ENCODE measurements at places on chromosomes 6 and 20.

DNA sequence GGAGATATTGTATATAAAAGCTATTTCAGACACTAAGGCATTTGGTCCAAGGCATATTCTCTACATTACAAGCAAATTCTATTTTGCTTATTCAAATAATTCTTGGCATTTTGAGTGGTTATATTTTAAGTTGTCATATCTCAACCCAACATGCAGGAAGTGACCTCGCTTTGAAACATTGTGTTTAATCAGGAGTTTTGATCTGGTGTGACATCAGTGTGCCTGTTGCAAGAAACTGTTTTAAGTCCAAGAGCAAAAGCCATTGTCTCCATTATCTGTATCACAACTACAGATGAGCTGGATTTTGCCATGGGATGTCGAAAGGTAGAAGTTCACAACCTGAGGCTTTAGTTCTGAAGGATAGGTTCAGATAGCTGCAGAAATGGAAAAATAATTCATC, 509.9 kb upstream of the ID4 start:
- DNase-seq = no peak

GRCh38 chr6:164911873-164912580, 397.4 kb downstream of the C6orf118 start:
- DNase-seq = no peak

DNA sequence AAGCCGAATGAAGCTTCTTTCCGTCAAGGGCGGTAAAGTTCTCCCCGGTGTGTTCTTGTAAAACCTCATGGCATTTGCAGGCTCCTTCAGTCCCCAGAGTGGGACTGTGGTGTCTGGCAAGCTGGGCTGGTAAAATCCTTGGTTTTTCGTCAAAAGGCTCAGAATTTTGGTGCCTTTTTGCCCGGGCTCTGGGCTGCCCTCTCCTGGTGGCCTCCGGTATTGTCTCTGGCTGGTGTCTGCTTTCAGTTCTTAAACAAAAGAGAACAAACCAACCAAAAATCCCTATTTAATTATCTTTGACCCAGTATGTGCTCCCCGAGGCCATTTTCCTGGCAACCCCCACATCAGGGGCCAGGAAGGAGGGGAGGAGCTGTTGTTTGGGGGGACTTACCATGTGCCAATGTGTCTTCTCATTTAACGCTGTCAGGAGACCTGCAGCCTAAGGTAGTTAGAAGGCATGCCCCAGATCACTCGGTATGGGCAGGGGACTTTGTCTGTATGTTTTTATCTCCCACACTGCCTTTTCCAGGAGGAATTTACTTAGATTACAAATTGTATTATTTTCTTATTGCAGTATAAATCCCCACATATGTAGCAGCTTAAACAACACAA, 11.1 kb downstream of the CDH4 start:
- no peak for DNase-seq

- DNase-seq = no peak
These were observed 75.1 kb downstream of the ADGRG6 start for GRCh38 chr6:142376800-142377496.

GRCh38 chr20:62711703-62712101, 3.1 kb downstream of the NTSR1 start:
- no peak for DNase-seq

GRCh38 chr6:94196891-94197290, 777.5 kb upstream of the EPHA7 start:
- no peak for DNase-seq

DNA sequence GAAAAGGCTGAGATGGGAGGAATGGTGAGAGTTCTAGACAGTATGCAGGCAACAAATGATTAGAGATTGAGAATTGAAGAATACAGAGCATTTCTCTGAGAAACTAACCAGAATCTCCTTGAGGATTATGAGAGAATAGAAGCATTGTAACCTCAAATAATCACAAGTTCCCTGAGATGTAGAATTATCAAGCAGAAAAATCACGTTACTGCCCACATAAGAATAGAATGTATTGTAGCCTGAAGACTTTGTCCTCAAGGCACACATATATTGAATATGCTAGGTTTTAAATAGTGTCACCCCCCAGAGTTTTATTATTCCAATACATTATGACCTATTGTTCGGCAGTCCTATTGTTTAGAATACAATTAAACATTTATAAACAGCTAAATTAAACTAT, 57.2 kb downstream of the CNKSR3 start:
- DNase-seq = no peak

GRCh38 chr6:137095651-137096238, 51.0 kb upstream of the IL20RA start:
- no peak for DNase-seq

DNA sequence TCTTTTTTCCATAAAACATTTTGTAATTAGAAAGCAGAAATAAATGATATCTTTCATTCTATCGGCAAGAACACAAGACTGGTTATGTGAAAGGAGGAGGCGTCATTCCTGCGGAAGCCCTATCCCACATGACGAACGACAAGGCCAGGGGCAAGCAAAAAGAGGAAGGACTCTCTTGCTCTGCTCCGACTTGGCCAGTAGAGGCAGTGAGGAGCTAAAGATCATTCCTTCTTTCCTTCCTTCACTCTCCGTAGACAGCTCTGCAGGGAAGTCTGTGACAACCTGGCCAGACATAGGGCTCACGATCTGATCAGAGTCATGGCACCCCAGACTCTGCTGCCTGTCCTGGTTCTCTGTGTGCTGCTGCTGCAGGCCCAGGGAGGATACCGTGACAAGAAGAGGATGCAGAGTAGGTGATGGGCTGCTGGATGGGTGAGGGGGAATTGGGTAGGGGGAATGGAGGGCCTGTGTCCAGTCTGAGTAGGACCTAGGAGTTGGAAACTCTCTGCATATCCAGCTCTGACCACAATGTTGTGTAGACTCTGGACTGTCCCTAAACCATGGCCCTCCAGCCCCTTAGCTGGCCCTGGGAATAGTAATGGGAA, at the start of gene WFDC10A:
TSS of gene WFDC10A (plus strand) at position 244 of the 605 bp plus-strand sequence. CDS start at position 319, 75 bp downstream.
- no peak for DNase-seq

GRCh38 chr6:142567461-142567860, 265.7 kb downstream of the ADGRG6 start:
- no peak for DNase-seq

DNA sequence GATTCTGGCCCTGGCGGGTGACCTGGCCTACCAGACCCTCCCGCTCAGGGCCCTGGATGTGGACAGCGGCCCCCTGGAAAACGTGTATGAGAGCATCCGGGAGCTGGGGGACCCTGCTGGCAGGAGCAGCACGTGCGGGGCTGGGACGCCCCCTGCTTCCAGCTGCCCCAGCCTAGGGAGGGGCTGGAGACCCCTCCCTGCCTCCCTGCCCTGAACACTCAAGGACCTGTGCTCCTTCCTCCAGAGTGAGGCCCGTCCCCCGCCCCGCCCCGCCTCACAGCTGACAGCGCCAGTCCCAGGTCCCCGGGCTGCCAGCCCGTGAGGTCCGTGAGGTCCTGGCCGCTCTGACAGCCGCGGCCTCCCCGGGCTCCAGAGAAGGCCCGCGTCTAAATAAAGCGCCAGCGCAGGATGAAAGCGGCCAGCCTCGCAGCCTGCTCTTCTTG, 868 bp upstream of the SLC2A4RG start:
- DNase-seq = no peak

DNA sequence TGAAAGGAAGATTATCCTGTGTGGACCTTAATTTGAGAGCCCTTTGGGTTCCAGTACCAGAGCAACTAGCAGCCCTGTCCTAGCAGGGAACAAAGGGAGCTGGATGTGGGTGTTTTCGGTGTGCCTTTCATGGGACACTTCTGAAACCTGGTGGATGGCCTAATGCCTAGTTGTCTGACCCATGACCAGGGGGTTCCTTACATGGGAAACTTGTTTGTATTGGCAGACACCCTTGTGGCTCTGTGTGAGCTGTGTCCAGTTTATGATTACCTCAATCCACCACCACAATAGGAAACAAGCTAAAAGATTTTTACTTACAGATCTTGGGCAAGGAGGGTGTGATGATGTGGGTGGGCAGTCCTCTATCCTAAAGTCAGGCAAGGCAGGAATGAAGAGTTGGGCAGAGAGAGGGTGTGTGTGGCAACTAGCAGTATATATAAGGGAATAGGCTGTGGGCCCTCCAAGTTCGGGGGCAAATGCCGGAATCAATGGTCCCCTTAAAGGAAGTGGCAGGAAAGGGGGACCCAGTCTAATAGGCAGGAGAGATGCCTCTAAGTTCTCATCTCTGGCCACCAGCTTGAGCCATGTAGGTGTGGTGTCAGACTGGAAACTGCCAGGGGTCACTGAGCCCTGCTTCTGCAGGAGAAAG, 264.6 kb downstream of the QKI start:
- no peak for DNase-seq

DNA sequence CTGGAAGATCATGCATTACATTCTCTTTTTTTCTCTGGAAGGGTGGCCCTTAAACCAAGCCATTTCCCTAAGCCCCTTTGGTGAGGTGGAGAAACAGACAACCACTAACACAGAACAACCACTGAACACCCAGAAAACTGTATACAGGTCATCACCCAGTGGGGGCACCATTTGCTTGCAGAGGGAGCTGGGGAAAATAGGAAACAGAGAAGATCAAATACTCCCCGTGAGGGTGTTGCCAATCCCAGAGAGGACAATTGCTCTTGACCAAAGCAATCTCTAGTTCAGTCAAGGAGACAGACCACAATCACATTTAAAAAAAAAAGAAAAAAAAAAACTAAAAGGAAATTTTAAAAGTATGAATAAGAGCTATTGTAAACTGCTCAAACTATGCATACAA, 865 bp upstream of the DAAM2 start:
- no peak for DNase-seq

DNA sequence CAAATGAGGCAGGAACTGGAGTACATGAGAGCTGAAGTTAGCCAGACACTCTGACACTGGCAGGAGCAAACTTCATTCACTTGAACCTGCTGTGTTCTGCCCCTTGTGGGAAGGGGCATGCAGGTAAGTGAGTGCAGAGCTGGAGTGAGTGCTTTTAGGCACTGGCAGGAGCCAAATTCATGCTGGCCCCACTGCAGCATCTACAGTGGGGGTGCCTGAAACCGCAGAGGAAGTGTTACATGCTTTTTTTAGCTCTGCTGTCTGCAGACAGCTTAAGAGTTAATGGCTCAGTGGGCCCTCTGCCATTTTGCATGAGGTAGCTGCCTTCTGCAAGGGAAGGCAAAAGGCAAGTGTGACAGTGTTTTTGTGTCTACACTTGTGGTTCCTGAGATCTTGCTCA, 167.9 kb upstream of the SYNCRIP start:
- no peak for DNase-seq

DNA sequence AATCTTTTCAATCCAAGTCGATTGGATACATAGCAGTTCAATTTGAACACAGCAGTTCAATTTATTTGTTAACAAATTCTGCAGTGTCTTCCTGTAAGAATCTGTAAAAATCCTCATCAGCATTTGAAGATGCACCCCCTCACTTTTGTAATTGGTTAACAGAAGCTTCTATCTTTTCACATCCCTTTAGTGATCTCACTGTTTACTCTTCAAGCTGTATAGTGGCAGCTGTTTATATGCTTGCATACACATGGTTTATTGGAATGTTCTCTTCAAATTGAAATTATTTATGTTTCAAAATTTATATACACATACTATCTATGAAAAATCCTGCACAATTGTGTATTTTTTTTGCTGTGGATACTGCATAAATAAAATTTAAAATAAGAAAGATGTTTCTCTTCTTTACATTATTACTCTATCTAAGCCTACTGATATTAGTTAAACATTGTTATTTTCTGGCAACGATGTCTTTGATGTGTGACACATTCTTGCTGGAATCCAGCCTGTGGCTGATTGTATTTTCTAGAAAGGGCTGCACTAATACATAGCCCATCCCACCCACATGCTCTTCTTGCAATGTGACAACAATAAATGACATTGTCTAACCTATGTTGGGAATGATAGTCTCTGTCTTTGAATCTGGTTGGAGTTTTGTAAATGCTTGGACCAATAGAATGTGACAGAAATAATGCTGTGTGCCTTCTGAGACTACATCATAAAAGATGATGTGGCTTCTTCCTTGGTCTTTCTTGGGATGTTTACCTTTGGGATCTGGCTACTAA, 573.0 kb downstream of the CD109 start:
- no peak for DNase-seq

- no peak for DNase-seq
These were observed 33.2 kb upstream of the TAF8 start for GRCh38 chr6:42017021-42017643.

DNA sequence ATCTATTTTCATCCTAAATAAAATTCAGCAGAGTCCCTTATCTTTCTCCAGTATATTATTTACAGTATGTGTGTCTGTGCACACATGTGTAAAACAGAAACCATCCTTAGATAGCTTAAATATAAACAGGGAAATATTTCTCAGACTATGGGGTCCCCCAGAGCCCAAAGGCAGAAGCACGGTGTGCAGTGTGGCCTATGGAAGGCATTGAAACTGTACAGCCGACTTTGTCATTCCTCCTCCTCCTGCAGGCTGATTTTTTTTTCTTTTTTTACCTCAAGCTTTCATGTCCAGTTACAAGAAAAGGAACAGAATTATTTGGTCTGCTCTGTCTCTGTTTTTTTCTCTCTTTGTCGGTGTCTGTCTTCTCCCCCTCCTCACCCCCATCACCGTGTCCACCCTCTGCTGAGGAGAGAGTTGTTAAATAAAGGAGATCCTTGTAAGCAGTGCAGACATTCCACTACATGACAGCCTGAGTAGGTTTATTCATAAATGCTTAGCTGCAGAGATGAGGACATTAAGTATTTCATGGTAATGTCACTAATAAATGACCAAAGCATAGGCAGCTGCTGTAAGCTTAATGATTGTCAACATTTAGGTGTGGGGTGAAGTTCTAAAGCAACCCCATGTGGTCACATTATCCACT, 31.8 kb upstream of the SLC35D3 start:
- no peak for DNase-seq

DNA sequence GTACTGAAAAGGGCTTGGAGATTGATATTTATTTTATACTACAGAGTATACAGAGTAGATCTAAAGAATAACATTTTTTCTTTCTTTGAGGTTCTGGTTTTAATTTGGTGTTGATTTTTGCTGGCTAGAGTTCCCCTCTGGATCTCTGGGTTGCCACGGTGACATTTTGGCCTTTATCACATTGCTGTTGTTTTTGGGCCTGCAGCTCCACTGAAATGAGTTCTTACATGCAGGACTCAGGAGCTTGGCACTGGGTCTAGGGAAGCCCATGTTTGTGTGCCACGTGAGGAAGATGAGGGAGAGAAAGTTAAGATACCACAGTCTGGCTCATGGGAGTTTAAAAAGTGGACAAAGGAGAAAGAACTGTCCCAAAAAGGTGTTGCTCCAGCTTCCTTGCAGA, 7.4 kb upstream of the TFAP2C start:
- DNase-seq = no peak

- no peak for DNase-seq
These were observed 28.2 kb upstream of the PLAGL1 start for GRCh38 chr6:144036064-144036834.

DNA sequence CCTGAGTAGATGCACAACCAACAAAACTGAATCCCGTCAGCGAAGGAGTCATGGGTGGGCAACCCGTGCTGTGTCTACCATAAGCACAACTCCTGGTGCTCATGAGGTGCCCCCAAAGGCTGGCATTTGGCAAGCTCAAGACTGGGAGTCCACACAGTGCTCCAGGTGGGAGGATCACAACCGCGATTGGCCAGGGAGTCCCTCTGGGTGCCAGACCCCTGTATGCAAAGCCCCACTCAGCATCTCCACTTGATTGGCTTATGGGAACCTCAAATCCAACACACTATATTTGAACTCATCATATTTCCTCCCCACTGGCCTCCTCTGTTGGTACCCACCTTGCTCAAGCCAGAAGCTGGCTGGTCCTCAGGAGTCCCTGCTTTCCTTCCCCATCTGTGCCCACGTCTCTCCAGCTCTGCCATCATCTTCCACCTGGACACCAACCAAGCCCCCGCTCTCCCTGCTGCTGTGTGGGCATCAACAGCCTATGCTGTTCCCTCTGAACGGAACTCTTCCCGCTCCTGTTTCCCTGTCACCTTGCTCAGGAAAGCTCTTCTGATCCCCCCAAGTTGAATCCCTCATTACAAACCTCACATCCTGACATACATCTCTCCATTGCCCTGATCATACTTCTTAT, 142.3 kb upstream of the PTPN1 start:
- DNase-seq = no peak

Measured in T-helper 1 cell (primary cell).